Right lobe of liver (tissue), 6 donors: ENCODE measurements at places on chromosomes 7 and 10. TPM values are rescaled to one million over a fixed set of nuclear protein-coding genes. Genes with fewer than 3 reads are reported as not detected.

DNA sequence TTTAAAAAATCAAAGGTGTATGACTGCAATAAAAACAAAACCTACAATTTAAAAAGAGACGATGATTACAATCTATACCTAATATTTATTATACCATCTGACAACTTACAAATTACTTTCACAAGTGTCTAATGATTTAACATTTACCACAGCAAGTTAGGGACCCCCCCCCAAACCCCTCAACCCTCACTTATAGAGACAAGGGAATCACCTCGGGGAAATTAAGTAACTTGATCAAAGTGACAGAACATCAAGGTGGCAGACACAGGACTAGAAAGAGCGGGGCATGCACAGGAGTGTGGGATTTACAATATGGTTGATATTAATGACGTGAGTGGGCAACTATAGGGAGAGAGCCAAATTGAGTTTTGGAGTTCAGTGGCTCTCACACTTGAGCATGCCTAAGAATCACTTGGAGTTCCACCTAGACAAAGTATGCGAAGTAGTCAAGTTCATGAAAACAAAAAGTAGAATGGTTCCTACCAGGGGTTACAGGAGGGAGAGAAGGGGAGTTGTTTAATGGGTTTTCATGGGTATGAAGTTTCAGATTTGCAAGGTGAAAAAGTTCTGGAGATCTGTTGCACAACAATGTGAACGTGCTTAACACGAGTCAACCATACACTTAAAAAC, 43.4 kb downstream of the SGMS1 start:
- no peak for DNase-seq

GRCh38 chr10:51001587-51001986, 72.7 kb upstream of the PRKG1 start:
- no peak for DNase-seq

- no peak for DNase-seq
Measured at GRCh38 chr10:28952523-28952922, 275.2 kb downstream of the BAMBI start.

DNA sequence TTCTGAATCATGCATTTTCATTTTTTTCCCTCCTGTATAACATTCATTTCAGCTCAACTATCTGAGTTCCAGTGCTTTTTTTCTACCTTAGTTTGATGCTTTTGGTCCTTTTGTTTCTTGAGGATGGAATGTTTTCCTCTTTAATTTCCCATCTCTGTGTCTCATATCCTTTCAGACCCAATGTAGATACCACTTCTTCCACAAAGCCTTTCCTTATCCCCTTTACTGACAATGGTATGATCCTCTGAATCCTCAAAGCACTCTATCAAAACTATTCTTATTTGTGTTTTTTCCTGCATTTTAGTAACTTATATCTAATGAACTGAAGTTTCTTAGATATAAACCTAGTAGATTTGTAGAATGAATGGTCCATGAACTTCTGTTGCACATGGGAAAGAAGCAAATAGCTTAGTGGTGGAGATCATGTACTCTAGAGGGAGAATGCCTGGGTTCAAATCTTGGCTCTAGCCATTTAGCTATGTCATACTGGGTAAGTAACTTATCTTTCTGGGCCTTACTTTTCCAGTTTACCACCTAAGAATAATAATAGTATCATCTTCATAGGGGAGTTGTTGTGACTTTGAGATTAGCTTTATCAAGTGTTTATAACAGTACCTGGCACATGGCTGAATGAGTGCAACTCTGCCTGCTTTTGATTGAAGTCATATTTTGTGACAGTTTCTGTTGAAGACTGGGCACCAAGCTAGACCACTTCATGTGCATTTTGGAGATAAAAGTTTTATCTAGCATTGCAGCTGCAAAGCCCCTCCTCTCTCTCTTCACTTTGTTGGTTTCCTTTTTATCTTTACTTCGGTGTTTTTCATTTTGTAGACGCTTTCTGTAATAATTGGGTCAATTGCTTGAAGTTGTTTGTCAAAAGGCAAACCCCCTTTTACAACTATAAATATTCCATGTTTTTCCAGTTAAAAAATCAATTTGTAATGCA, 18.5 kb downstream of the STAM start:
- no peak for DNase-seq

Gene ABCB1
- total RNA-seq: 49.2 TPM
